Activated CD4-positive, alpha-beta T cell treated with anti-CD3 and anti-CD28 coated beads for 4 hours (primary cell): ENCODE measurements at places on chromosomes 2 and 18.

- DNase-seq: no peak
Observed at GRCh38 chr2:142952793-142953494, 75.5 kb downstream of the KYNU start.

DNA sequence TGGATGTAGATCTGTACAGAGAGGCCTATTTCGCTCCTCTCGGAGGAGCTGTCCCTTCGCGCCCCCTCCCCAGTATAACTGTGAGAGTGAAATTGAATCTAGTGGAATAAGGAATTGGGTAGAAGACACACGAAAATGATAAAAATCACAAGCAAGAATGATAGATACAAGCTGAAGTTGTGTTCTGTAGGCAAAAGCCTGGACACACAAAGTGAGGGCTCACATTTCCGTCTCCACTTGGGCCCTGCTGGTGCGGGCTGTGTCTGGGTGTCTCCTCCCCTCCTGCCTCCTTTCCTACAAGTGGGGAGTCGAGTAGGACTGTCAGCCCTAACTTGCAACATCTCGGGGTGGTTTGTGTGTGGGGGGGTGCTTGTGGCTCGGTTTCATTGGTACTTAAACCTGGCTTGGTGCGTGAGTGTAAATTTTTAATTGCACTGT, 457 bp upstream of the SP9 start:
- DNase-seq: no peak

DNA sequence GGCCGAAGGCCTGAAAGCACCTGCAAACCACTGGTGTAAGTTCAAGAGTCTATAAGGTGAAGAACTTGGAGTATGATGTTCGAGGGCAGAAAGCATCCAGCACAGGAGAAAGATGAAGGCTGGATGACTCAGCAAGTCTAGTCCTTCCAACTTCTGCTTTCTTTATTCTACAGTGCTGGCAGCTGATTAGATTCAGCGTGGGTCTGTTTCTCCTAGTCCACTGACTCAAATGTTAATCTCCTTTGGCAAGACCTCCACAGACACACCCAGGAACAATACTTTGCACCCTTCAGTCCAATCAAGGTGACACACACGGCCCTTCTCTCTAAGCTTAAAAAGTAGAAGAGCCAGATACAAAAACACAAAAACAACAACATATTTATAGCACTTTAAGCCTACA, 43.4 kb downstream of the NMS start:
- DNase-seq: no peak

DNA sequence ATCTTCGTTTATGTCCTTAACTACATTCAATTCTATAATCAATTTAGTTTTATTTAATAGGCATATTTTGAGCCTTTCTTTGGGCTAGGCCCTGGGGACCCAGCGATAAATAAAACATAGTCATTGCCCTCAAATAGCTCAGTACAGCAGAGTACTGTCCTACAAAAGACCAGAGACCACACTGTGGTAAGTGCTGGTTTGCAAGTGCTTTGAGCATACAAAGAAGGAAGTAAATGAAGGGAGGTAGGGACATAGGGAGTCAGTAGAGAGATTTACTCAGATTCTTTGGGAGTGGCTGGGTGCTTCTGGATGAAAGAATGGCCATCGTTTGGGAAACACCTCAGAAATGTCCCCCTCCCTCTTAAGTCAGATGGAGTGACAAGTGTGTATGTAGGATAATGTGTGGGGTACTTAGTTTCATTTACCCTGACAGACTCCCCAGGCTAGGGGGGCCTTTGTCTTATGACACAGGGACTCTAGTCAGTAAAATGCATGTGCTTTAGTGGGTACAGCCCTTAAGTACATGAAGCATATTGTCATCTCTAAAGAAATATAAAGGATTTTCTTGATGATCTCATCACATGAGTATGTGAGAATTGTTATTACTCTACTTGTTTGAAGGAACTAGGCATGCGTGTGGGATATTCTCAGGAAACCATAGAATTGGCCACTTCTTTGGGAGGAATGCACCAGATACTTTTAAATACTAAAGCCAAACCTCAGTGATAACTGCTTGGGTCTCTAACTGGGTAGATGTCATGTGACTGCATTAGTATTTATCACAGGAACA, 35.1 kb downstream of the MAPRE2 start:
- DNase-seq: no peak

GRCh38 chr18:37494406-37494805, 71.2 kb downstream of the CELF4 start:
- no peak for DNase-seq

DNA sequence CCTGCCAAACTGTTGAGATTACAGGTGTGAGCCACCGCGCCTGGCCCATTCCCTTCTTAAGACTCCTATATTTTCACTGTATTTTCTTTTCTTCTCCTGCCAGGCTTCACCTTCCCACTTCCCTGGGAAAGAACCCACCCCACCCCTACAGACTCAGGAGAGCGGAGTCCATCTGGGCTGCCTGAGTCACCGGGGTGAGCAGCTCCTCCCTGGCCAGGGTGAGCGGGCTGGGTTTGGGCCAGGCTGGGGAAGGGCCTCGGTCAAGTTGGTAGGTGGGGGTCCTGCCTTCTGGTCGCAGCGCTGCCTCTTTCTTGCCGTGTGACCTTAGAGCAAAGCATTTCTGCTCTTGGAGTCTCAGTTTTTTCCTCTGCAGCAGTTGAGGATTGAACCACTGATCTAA, 2.1 kb upstream of the GAREM2 start:
- DNase-seq: no peak

GRCh38 chr2:43776324-43776723, 2.5 kb downstream of the DYNC2LI1 start:
- no peak for DNase-seq

GRCh38 chr2:69013840-69014821, 1.2 kb downstream of the ANTXR1 start:
- no peak for DNase-seq

- no peak for DNase-seq
Observed at GRCh38 chr18:61948846-61949438, 56.1 kb upstream of the RNF152 start.

DNA sequence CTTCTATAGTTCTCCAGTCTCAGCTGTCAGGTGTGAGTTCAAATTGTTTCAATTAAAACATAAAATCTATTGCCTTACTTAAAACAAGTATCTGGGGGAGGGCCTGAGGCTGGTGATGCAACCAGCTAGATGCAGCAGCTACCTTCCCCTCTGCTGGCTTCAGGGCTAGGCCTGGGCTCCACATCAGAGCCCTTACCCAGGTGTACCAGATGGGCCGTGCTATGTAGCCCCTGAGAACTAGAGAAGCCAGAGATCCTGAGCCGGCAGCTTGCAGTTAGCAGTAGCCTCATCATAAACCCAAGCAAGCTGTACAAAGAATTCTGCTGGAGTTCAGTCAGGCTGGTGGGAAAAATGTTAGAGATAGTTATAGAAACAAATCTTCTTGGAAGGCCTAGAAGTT, 97.7 kb upstream of the ACAA2 start:
- no peak for DNase-seq

- DNase-seq: no peak
Observed at GRCh38 chr2:174605687-174606086, 8.1 kb upstream of the WIPF1 start.

DNA sequence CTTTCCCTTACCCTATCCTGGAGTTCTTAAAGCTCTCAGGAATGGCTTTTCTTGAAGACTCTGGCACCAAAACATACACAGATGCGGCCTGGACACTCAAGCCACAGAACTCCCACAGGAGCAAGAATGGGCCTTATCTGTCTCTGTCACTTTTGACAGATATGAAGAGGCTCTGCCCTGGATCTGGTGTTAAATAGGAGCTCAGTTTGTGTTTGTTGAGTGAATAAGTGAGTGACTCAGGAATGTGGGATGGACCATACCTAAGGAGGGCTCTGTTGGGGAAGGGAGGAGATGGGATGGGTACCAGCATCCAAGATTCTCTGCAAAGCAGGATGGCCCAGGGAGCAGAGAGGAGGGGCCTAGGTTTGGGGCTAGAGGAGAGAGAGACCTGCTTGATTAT, 33.9 kb upstream of the EPAS1 start:
- DNase-seq: no peak

DNA sequence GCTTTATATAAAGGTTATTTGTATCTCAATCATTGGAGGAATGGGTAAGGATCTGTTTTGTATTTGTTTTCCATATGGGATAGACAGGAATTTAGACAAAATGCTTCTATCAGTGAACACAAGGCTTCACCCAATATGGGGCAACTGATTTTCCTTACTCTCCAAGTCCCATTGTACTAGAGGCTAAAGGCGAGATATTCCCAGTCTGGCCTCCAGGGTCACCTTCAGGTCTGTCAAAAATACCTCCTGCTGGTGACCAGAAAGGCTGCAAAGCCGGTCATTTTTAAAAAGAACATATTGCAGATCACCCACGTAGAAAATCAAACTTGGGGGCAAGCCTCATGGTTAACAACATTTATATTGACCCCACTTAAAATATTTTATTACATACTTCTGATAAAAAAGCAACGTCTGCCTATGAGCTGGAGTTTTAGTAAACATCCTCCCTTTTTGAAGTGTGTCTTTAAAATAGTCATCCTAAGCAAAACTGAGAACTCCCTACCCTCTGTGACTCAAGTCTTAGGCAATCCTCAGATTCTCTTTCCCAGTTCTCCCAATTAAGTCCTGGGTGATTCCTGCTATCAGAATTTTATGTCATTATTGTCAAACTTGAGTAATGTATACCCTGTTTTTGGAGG, 276.6 kb downstream of the MREG start:
- no peak for DNase-seq

DNA sequence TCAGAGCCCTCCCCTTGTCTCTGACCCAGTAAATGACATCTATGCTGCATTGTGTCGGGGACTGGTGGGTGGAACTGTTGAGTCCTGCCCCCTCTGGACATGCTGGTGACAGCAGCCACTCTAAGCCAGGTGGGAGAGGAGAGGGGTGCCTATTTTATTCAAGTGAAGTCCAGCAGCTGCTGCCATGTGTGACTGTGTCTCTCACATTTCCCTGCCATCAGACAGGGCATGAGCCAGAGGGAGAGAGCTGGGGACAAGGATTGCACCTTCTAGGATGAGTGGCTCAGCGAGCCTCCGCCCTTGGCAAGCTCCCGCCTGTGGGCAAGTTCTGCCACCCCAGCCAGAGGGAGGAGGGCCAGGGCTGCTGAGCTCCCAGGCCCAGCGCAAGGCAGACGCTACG, 13.7 kb downstream of the NGEF start:
- no peak for DNase-seq

- no peak for DNase-seq
Observed at GRCh38 chr2:128787616-128788015, 468.9 kb upstream of the HS6ST1 start.

GRCh38 chr2:135853401-135853800, 16.4 kb upstream of the LCT start:
- DNase-seq: no peak

DNA sequence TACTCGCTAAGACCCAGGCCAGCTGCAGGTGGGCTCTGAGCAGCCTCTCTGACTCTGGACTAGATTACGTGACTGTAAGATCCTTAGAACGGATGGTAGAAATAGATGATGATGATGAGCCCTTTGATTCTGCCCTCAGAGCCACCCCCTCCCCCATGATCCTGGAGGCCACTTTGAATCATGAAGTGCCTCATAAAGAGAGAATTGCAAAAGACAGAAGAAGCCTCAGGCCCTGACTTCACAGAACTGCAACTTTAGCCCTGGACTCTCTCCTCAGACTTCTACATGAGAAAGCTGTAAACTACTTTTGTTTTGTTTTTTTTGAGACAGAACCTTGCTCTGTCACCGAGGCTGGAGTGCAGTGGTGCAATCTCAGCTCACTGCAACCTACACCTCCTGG, 15.4 kb upstream of the TET3 start:
- no peak for DNase-seq

GRCh38 chr2:109410039-109410815, 203.5 kb downstream of the SEPTIN10 start:
- DNase-seq: no peak

DNA sequence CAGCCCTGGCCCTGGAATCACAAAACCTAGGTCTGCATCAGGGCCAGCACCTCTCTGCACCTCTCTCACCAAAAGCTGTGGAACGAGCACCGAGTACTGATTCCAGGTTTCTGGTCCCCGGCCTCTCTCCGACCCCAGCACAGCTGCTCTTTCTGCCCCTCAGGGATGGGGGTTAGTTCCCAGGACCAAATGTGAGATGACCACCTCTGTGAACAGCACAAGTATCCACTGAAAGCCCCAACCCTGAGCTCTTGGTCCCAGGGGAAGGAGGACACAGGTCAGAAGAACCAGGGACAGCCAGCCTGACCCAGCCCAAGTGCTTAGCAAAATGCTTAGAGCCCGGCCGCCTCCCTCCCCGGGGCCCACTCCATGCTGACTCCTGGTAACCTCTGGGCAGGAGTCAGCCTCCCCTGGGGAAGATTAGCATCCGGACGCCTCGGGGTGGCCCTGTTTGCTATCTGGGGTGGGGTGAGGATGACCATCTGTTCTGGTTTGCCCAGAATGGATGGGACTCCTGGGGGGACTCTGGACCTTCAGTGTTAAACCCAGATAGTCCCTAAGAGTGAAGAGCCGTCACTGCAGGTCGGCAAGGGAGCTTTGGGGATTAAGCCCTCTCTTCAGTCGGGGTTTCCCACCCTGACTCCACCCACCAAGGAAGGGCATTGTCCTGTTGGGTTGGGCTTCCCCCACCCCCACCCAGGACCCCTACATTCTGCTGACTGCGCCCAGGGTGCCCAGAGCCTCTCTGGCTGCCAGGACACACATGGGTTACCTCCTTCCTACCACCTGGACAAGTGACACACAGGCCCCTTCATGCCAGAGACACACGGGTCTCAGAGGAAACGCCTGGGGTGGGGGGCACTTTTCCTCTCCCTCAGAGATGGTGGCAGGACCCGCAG, 9.4 kb upstream of the GPR55 start:
- DNase-seq: no peak

DNA sequence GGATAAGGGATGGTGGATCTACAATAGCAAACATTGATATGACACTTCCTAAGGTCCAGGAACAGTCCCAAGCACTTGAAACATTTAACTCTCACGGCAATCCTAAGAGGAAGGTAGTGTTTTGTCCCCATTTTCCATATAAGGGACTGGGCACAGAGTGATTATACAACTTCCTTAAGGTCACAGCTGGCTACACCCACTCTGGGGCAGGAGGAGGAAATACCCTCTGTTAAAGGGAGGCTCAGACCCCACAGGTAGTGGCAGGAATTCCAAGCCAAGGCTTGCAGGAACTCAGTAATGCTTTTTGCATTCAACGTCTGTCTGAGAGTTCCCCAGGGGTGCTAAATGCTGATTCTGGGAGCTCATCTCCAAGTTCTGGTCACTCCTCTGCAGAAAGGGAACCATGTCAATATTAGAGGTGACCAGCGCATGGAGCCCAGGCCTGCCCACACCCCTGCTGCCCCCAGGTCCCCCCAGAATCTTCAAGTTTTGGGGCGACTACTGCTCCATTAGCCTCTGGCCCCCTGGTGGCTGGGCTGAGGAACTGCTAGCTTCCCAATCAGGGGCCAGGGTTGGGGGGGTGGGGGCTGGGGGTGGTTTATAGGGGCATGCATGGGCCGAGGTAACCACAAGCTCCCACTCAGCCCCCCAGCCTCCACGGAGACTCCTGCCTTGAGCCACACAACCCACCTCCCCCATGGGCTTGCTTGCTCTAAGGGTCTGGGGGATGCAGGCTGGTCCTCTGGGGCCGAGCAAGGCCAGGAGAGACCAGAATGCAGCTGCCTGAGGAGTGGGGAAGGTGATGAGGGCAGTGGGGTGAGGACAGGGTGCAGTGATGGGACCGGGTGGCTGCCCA, 11.1 kb downstream of the OBSL1 start:
- DNase-seq: no peak
